ENCODE measurements at places on chromosomes 4 and X.

- DNase-seq: no peak
These were observed 116.0 kb downstream of the CT47B1 start for GRCh38 chrX:120759685-120760084.

GRCh38 chr4:11471618-11472017 lies 42.9 kb upstream of the HS3ST1 start:
- DNase-seq: no peak

DNA sequence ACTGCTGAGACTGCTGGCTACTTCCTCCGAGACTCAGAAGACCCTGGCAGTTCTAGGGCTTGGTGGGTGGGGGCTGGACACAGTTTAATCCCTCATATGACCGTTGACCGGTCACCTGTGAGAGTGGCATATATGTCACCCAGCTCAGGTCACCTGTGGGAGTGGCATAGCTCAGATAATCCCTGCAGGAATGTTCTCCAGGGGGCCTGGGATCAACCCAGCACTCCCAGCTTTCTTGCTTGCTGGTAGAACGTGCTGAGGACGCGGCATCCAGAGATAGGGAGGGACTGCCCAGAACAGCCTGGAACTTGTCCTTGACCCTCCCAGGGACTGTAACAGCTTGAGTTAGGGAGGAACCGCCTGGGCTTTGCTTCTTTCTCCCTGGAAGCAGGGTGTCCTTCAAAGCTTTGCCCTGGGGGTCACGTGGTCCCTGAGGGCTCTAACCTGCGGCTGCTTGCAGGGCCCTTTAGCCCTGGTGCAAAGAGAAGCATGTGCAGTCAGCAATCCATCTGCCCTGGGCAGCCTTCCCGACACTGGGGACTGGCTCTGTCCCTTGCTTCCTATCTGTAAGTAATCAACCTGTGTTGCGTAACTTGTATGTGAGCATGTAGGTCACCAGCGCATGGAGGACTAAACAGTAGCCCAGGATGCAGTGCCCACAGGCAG lies 55.3 kb downstream of the ZFYVE28 start:
- DNase-seq: no peak

- no peak for DNase-seq
These were observed 203.8 kb downstream of the AASDH start for GRCh38 chr4:56183344-56183959.

DNA sequence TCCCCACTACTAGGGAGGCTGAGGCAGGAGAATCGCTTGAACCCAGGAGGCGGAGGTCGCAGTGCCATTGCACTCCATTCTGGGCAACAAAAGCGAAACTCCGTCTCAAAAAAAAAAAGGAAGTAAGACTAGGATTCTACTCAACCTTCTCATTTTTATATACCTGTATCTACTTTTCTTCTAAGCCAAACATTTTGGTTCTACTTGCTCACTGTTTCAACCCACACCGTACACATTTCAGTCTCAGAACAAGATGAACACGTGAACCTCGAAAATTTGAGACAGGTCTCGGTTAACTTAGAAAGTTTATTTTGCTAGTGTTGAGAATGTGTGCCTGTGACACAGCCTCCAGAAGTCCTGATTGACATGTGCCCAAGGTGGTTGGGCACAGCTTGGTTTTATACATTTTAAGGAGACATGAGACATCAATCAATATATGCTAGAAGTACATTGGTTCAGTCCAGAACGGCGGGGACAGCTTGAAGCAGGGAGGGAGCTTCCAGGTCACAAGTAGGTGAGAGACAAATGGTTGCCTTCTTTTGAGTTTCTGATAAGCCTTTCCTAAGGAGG lies 3.7 kb downstream of the ADD1 start:
- DNase-seq: no peak

DNA sequence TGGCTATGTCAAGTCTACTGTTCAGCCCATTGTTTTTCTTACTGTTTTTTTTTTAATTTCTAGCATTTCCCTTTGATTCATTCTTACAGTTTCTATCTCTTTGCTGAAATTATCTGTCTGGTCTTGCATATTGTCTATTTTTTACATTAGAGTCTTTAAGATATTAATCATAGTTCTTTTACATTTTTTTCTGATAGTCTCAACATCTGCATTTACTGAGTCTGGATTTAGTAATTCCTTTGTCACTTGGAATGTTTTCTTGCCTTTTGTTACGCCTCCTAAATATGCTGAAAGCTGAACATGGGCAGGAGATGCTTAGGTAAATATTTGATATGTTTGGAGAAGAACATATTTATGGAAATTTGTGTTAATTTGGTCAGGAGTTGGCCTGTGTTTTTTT lies 10.4 kb downstream of the JADE3 start:
- no peak for DNase-seq

GRCh38 chr4:953574-953915 lies 19.8 kb downstream of the DGKQ start:
- no peak for DNase-seq

GRCh38 chrX:104482757-104483156 lies 83.2 kb upstream of the IL1RAPL2 start:
- no peak for DNase-seq

DNA sequence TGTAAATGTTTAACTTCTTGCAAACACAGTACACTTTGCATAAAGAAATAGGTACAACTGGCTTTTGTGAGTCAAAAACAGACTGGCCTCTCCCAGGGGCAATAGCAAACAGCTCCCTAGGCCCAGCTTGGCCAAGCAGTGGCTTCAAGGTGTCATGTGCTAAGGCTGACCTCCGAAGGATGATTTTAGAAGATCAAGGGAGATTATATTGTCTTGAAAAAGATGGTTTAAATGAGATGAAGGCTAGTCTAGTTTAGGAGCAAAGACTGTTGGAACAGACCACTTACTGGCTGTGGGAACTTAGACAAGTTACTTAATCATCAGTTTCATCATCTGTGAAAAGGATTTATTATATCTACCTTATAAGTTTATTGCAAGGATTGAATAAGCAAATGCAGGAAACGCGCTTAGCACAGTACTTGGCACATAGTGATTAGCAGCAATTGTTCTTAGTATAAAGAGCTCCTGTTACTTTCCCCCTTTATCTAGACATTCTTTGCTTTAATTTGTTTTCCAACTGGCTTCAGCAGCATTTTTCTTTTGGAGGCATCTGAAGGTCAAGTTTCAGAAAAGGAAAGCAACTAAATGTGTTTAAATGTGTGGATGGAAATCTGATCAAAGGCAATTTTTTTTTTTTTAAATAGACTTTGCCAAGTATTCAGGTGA lies 17.2 kb downstream of the ANXA3 start:
- no peak for DNase-seq

DNA sequence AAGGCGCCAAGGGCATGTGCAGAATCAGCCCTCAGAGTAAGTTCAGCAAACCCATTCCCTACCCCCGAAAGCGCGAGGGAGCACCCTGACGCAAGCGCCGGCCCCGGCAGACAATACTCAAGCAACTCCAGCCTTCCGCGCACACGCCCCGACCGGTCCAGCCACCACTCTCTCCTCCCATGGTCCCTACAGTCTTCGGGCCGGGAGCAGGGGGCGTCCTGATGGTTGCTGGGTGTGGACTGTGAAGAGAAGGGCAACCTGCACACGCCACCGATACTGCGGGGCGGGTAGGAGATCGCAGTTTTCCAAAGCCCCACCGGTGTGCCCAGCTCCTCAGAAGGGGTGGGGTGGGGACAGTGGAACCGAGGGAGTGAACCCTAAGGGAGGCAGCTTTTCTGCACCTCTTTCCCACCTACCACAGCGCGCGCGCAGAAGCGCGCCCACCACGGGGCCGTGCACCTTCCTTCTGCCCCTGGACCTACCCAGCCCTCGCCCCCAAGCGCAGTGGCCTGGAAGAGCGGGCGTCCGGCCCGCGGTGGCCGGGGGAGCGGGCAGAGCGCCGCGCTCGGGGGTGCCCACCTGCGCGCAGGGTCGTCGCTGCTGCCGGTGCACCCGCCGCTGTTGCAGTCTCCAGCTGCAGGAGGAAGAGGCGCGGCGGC lies 650.2 kb upstream of the DIPK2B start:
- no peak for DNase-seq

DNA sequence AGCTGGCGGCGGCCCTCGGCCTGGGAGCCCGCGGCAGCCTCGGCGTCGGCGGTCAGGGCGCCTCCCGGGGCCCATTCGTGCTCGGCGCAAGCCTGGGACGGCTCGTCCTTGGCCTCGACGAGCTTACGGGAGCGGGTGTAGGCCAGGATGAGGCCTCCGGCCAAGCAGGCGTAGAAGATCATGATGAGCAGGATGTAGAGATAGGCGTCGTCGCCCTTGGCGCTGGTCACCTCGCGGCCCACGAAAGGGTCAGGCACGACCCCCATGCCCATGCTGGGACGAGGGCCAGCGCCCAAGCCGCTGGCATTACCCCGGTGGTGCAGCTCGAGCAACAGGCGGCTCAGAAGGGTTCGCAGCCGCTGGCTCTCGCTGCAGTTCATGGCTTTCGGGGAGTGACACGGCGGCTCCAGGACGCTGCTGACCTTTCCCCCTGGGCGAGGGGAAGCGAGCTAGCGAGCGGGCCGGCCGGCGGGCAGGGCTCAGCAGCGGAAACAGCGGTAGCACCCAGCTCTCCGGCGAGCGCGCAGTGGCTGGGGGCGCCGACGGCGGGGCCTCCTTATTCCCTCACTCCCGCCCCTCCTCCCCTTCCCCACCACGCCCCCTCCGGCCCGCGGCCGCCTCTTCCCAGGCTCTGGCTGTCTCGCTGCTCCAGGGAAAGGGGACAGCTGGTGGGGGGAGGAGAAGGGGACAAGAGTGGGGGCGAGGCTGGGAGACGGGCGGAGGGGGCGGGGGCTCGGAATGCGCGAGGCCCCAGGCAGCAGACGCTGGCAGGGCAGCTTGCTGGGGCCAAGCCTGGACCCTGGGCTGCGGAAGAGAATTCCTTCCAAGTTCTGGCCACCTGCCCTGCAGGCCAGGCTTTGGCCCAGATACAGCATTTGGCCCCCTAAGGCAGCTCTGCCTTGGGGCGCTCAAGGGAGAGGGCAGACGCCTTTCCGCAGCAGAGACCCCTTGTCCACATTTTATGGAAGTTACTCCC lies at the start of gene KCNE5:
Gene KCNE5 (minus strand): TSS at position 532 of the 976 bp plus-strand sequence. CDS start 152 bp downstream, at position 380.
- no peak for DNase-seq

DNA sequence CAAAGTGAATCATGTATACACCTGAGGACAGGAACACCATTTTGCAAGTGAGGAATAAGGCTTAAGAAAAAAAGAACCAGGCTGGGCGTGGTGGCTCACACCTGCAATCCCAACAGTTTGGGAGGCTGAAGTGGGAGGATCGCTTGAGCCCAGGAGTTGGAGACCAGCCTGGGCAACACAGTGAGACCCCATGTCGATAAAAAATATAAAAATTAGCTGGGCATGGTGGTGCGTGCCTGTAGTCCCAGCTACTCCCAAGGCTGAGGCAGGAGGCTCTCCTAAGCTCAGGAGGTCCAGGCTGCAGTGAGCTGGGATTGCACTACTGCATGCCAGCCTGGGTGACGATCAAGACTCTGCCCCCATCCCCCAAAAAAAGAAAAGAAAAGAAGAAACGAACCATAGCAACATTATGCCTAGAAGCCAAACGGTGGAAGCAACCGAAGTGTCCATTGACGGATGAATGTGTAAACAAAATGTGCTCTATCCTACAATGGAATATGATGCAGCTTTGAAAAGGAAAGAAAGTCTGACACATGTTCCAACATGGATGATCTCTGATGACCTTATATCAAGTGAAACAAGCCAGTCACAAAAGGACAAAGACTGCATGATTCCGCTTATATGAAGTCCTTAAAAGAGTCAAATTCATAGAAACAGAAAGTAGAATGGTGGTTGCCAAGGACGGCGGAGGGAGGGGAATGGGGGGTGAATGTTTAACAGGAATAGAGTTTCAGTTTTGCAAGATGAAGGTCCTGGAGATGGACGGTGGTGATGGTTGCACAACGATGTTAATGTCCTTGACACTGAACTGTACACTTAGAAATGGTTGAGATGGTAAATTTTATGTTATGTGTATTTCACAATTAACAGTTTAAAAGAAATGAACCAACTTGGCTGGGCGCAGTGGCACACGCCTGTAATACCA lies 8.6 kb upstream of the KIAA0232 start:
- no peak for DNase-seq

DNA sequence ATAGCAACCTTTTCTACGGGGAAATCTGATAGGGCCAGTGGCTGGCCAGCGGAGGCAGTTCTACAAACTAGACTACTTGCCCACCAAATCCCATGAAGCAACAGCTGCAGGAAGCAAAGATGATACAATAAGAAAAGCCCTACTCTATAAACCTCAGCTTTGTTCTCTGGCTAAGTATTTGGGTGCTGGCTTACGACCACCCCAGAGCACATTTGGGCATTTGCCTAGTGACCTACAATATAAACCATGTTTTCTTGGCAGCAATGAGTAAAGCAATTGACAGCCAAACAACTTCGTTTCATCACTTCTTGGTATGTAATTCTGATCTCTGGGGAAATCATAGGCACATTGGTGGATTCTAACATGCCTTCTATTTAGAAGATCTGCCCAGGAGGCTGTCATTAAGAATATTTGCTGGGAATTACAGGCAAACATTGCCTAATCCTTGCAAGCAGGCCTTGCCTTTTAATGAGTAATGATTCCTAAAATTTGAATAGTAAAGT lies 7.5 kb upstream of the LHFPL1 start:
- DNase-seq: no peak

GRCh38 chr4:126850286-126850685 lies 782.5 kb upstream of the INTU start:
- DNase-seq: no peak

GRCh38 chrX:118536204-118536603 lies 40.6 kb downstream of the DOCK11 start:
- no peak for DNase-seq
